ENCODE measurements at places on chromosomes 16 and 17.

DNA sequence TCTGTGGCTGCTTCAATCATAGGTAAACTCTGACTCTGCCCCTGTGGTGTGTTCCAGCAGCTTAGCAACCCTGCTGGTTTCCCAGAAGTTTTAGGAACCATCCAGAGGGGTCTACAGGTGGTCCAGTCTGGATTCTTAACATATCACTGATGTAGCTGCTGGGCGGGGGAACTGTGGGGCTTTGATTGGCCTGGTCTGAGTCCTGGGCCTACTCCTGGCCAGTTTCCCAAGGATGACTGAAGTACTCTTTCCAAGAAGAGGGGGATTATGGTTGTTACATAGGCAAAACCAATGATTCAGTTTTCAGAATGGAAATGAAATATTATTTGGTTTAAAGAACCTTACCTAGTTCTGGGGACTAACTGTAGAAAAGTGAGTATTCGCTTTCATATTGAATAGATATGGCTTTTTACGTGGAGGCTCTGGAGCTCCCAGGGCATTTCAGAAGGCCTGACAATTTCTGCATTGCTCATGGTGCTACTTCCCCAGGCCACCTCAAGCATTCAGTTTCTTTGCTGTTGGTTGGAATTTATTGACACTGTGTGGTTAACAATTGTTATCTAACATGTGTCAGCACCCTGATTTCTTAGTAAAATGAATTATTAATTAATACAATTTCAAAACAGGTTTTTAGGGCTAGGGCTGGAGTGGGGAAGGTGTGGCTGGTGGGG lies 38.4 kb downstream of the EPN2 start:
- no peak for DNase-seq

DNA sequence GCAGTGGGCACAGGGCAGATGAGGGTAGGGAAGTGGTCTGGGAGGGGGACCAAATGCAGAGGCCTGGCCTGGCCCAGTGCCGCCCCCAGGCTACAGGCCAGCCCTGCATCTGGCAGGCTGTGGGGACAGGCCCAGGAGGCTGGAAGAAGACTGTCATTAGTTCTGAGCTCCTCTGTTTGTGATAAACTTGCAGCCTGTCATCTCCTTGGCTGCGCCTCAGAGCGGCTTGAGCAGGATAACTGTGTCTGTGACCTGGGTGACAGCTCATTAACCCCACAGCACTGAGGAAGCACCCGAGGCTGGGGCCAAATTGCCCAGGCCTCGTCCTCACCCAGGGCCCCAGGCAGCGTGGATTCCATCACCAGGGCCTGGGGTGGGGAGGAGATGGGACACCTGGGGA lies 23.9 kb downstream of the ABCC3 start:
- DNase-seq: no peak

DNA sequence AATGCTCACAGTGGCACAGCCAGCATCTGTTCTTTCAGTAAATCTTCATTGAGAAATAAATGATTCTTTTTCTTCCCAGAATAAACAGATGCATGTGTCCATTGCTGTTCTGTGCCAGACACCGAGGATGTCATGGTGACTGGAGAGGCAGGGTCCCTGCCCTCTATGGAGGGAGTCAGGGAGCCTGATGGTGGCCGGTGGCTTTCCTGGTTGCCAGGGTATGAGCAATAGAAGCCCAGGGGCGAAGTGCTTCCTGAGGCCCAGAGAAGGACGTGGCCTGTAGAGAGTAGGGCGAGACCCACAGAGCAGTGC lies 29.9 kb upstream of the NUDT16L1 start:
- DNase-seq: no peak

- no peak for DNase-seq
These were observed 133.9 kb downstream of the GAS7 start for GRCh38 chr17:10064536-10064935.

All from coronary artery (tissue), 2 donors.